Activated T-cell treated with anti-CD3 and anti-CD28 coated beads, Interleukin-2, amount 50 U/mL, for 72 hours (primary cell): ENCODE measurements at places on chromosomes 2 and 18. TPM values are rescaled to one million over a fixed set of nuclear protein-coding genes. Genes with fewer than 3 reads are reported as not detected.

Gene LAMA1
- total RNA-seq, result not detected

Gene DSG3
- total RNA-seq, result not detected

Gene PLEKHM3
- total RNA-seq, result 9.2 TPM

Gene GCKR
- total RNA-seq, result not detected

Gene NCKAP5
- not detected for total RNA-seq

- DNase-seq, result no peak
Measured at GRCh38 chr2:167140767-167141166, 252.5 kb downstream of the XIRP2 start.

GRCh38 chr2:65388051-65388531, 44.3 kb downstream of the SPRED2 start:
- no peak for DNase-seq
